AG10803 (cell line): ENCODE measurements at places on chromosomes 11 and 22.

- no peak for DNase-seq
Observed at GRCh38 chr11:56453521-56453920, 19.6 kb downstream of the OR5M3 start.

- no peak for DNase-seq
Observed at GRCh38 chr11:72075109-72075508, 5.2 kb downstream of the NUMA1 start.

DNA sequence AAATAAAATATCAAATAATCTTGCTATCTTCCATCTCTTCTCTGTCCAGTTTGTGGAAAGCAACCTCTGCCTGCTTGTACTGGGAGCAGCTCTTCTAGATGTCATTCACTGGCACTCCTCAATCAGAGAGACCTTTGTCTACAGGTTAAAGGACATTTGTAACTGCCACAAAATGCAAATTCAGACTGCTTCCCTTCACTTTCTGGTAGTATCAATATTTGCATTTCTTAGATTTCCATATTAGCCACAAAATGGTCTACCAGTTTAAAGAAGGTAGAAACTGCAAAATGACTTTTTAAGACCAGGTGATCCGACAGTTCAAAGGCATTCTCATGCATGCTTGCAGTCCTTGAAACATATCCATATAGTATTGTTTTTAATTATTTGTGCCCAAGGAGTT, 51.7 kb upstream of the RCN1 start:
- no peak for DNase-seq

- no peak for DNase-seq
Observed at GRCh38 chr22:49305966-49306631, 521.6 kb downstream of the BRD1 start.

DNA sequence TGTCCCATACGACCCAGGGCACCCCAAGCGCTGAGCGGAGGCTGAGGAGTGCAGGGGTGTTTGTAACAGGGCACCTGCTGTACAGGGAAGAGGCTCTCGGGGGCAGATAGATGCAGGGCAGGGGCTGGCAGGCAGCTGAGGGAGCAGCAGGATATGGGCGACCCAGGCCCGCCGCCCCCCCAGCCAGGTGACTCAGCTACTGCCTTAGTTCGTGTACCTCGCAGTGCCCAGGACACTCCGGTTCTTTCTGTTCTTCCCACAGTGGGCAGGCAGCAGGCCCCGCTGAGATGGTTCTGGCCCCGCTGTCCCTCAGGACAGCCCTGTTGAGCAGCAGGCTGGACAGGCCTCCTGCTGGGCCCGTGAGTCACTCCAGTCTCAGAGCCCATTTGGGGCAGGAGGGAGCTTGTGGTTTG, 16.2 kb downstream of the PHLDA2 start:
- no peak for DNase-seq

GRCh38 chr11:76655501-76656049, 15.0 kb downstream of the LRRC32 start:
- DNase-seq, result no peak
